Stimulated activated CD4-positive, alpha-beta T cell treated with anti-CD3 and anti-CD28 coated beads, TNF-alpha, amount 100 ng/mL, for 4 hours (primary cell): ENCODE measurements at places on chromosomes 2 and 18.

- no peak for DNase-seq
Observed at GRCh38 chr2:218746470-218746795, 35.5 kb upstream of the CYP27A1 start.

DNA sequence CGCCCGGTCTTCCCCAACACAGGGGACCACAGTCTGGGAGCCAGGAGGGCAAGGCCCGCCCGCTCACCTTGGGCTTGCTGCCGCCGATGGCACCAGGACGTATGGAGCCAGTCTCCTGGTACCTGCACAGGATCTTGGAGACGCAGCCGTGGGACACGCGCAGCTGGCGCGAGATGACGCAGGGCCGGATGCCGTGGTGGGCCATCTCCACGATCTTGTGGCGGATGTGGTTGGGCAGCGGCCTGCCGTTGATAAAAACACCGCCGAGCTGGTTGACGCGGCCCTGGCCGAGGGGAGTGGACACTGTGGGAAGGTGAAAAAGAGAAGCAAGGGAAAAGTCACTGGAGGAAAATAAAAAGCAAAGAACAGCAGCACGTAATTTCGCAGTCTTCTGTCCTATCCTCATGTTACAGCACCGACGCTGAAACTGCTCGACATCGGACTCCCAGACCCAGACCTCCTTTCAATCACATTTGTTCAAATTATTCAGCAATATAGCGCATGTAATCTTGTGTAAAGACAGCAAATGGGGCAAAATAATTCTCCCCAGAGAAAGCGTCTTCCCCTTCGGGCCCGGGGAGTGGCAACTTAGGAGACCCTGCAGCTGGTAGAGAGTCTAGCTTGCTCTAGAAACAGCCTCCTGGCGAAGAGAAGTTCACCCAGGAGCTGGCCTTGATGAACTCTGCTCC lies 1.7 kb downstream of the PAX3 start:
- no peak for DNase-seq

DNA sequence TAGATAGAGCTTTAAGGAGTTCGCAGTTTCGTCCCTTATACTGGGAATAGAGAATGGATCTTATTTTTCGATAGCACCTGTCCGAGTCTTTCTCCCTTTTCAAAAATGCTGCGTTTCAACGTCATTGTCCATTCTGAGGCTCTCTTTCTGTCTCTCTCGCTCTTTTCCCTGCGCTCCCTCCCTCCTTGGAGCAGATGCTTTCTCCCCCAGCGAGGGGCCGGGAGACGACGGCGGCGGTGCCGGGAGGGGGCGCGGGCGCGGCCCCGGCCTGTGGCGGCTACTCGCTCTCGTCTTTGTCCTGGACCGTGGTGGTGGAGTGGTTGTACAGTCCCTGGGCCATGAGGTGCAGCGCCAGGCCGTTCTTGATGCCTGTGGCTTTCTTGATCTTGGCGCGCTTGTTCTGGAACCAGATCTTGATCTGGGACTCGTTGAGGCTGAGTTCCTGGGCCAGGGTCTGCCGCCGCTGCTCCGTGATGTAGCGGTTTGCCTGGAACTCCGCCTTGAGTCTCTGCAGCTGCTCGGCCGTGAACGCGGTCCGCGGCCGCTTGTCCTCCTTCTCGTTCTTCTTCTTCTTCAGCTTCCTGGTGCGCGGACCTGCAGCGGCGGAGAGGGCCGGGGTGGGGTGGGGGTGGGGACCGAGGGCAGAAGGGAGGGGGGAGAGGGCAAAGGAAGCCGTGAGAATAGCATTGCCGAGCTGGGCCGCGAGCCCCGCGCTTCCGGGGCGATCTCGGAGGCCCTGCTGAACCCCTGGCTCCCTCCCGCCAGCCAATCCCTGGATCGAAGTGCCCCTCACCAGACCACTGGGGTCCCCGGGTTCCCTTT lies 4.6 kb downstream of the EN1 start:
- no peak for DNase-seq

DNA sequence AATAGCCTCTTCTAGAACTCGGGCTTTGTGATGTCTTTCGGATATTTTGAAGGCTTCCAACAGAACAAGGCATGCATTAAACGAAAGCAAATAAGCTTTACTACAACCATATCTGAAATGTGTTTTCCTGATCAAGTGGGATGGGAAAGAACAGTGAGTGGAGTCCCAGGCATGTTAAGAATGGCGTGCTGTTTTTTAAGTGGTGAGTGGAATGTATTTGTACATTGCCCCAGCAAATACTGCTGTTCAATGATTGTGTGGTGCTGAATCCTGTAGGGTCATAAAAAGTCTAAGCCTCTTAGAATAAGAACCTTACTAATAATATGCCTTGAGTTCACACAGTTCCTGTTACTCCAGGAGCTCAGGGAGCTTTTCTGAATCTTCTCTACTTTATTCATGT lies 52.5 kb downstream of the POMC start:
- DNase-seq, result no peak

DNA sequence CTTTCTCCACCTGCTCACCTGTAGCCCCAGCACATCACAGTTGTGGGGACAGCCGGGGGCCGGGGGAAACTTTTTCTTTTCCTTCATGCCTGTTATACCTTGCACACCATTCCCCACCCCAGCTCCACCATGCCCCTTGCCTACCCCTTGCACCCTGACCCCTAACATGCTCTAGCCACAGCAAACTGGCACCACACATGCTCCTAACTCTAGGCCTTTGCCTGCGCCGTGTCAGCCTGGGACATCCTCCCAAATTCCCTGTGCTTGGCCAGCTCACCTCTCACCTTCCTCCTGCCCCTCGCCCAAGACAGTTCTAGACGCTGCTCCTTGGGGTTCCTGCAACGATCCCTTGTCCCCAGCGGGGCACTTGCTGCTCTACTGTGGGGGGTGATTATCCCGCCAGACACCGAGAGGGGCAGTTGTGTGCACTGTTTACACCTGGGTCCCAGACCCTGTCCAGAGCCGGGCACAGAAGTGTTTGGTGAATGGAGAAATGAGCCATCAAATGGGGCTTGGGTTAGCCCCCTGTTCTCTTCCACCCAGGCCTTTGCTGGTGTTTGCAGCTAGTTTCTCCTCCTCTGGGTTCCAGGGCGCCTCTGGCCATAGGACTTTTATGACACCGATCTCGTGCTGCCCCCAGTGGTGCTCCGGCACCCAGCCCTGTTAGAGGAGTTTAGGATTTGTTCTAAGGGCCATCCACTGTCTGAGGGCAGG lies 129.8 kb downstream of the CTIF start:
- DNase-seq, result no peak
